ENCODE measurements at places on chromosomes 12 and 14.
A peak's percentile ranks its signal among the peaks of the same experiment; 100 is the strongest.

DNA sequence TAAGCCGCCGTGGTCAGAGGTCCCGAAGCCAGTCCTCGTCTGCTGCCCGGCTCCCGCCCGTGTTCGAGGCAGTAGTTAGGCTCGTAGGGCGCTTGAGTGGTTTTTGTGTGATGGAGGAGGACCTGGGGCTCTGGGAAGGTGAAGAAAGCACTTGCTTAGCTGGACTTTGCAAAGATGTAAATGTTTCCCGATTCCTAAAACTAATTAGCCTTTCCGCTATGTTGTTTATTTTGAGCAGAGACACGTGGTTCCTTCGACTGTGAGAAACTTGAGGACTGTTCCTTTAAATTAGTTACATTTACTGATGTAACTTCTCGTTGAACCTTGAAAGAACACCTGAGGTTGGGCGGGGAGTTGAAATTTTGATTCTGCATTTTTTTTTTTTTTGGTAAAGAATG lies 33.9 kb downstream of the MIA2 start:
- no peak for DNase-seq

DNA sequence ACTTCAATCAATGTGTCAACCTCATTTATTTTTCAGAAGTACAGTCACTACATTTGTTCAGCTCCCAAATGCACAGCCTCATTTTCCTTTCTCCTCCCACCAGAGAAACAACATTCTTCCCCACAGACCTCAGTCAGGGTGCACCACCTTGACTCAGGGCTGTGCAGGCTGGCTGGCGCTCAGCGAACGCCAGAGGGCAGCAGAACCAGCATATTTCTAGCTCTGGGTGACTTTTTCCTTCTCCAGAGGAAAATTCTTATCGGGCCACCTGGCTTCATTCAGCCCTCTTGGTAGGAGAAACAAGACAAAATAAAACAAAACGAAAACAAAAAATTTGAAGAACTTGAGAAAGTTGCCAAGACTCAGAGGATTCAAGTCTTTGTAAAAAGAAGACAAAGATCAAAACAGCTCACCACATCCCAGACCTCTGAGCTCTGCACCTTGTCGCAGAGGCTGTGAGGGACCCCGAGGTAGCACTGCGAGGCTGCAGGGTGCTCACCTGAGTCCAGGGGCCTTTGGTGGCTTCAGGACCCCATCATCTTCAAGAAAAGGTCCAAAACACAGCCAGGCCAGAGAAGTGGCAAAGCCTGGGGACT lies 33.7 kb downstream of the PAH start:
- DNase-seq = peak; percentile 59

DNA sequence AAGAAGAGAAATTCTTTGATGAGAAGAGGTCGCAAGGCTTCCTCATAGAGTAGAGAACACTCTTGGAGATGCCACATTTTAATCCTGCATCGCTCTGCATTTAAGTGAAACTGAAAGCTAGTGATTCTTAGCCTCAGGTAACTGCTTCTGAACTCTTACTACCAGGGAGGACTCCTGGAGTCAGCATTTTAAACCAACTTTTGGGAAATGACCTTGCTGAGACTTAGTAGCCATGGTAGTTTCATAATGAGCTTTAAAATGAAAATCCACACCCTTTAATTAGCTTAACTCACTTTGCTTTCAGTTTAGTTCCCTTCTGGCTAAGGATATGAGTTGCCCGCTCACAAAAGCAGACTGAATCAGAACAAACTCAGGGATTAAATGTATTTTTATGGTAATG lies 80.3 kb downstream of the SYNE2 start:
- DNase-seq = no peak

DNA sequence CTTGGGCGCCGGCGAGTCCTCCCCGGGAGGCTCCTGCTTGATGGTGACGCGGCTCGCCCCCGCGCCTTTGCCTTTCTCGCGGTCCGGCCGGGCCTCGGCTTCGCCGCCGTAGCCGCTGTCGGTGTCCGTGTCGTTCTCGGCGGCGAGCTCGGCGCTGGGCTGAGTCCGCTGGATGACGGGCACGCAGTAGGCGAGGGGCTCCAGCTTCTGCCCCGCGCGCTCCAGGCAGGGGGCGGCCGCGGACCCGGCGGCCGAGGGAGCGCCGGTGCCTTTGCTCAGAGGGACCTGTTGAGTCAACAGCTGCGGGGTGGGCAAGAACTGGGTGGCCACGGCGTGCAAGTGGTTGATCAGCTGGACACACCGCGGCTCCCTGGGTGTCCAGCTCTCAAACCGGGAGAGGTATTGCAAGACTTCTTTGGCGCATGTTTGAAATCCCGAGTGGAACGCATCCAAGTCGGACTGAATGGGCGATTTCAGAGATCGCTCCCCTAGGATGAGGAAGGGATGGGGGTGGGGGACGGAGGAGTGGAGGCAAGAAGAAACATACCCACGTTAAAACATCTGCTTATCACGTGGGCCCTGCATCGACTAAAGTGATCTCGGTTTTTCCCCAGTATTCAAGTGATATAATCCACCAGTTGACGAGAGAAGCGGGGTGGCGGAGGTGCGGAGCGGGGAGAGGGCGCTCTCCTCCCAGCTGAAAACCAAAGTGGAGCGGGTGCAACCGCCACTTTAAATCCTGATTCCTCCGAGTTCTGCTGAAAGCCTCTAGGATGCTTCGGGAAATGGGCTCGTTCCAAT lies 2.0 kb downstream of the BHLHE41 start:
- DNase-seq = peak; percentile 36

GRCh38 chr12:25993901-25994651 lies 35.6 kb downstream of the RASSF8 start:
- DNase-seq = no peak

DNA sequence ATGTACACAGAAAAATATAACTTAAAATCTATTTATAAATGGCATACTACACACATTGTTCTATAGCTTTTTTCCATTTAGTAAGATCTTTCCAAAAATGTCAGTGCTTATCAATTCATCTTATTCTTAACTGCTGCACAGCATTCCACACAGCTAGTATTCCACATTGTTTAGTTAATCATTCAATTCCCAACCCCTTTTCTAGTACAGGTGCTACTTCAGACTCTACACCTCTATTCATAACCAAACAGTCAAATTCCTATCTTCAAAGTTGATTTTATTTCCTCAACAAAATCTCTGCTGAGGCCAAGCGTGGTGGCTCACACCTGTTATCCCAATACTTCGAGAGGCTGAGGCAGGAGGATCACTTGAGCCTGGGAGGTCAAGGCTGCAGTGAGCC lies 12.3 kb upstream of the NEK9 start:
- DNase-seq = no peak

GRCh38 chr12:30016540-30017055 lies 232.9 kb upstream of the TMTC1 start:
- no peak for DNase-seq

DNA sequence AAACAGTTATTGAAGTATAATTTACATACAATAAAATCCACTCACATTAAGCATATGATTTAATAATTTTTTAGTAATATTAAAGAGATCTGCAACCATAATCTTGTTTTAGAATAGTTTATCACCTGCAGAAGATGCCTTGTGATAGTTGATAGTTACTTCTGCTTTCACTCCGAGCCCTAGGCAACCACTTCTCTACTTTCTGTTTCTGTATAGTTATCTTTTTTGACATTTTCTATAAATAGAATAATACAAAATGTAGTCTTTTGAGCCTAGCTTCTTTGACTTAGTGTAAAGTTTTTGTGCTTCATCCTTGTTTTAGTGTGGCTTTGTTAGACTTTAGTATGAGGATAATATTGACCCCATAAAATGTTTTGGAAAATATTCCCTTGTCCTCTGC lies 111.0 kb downstream of the MNAT1 start:
- no peak for DNase-seq

GRCh38 chr14:79318371-79318770 lies 892.9 kb downstream of the DIO2 start:
- no peak for DNase-seq

DNA sequence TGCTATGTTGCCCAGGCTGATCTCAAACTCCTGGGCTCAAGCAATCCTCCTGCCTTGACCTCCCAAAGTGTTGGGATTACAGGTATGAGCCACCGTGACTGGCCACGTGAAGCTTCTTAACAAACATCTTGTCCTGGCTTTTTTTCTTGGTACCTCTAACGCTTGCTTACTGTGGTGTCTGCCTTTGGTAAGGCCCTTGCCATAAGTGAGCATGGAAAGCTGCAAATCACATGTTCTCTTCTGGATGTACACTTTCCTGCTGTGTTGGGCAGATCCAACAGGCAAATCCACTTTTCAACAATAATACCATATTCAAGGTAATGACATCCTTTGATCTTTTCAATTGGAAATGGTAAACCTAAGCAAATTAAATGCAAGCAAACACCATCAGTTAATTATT lies 54.6 kb downstream of the ARF6 start:
- no peak for DNase-seq

GRCh38 chr14:104386151-104386841 lies 193.3 kb upstream of the C14orf180 start:
- DNase-seq = no peak

GRCh38 chr12:22477894-22478287 lies 66.5 kb downstream of the C2CD5 start:
- DNase-seq = no peak

DNA sequence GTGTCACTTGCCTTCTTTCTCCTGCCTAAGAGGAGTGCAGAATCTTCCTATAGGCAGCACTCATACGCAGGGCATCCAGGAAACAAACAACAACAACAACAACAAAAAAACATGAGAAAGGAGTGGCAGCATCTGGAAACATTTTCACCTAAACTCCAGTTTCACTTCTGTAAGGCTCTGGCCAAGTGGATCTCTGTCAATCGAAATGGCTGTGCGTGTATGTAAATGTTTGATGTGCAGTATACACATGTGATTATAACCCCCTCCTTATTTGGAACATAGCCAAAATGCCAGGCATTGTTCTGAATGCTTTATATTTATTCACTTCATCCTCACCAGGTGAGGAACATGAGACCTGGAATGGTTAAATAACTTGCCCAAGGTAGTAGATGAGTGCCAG lies 76.8 kb downstream of the COX16 start:
- no peak for DNase-seq

GRCh38 chr12:120839503-120839902 lies 64.7 kb downstream of the SPPL3 start:
- no peak for DNase-seq

DNA sequence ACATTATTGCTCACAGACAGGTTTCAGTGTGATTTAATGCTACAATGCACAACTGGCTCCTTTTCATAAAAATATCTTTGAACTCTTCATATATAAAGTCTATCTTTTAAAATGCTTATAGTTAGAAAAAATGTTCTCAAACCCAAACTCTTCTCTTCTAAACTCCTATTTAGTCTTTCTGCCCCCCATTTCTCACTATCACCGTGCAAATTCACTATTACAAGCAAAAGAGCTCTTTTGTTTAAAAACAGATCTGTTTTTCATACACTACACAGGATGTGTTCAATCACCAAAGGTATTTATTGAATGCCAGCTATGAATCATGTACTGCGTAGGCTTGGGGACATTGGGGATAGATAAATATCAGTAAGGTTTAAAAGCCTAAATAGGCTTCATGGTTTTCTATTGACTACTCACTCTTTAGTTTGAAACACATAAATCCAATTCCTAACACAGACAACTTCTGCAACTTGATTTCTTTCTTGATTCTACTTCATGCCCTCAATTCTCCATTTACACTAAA lies 692.3 kb downstream of the C12orf50 start:
- DNase-seq = no peak

- no peak for DNase-seq
Measured at GRCh38 chr12:78933014-78933413, 68.4 kb downstream of the SYT1 start.

GRCh38 chr12:94309373-94309772 lies 150.3 kb downstream of the CEP83 start:
- DNase-seq = no peak

- no peak for DNase-seq
Measured at GRCh38 chr12:2110127-2110526, 57.3 kb downstream of the CACNA1C start.

DNA sequence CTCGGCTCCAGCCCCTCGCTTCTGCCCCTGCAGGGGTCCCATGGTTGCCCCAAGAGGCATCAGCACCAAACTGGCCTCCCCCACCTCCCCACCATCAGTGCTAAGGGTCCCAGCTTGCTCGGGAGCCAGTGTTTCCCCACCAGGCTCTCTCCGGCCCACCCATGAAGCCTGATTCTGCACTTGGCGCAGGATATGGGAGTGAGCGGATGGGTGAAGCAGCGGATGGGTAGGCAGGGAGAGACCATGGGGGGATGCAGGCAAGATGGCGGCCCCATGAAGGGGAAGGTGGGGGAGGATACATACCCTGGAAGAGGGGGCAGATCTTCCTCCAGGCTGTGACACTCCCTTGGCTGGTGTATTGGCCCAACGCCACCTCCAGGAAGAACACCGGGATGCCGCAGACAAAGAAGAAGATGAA lies 9.7 kb downstream of the SLC6A12 start:
- no peak for DNase-seq

- DNase-seq = no peak
Measured at GRCh38 chr12:28585146-28585545, 394.9 kb downstream of the CCDC91 start.

DNA sequence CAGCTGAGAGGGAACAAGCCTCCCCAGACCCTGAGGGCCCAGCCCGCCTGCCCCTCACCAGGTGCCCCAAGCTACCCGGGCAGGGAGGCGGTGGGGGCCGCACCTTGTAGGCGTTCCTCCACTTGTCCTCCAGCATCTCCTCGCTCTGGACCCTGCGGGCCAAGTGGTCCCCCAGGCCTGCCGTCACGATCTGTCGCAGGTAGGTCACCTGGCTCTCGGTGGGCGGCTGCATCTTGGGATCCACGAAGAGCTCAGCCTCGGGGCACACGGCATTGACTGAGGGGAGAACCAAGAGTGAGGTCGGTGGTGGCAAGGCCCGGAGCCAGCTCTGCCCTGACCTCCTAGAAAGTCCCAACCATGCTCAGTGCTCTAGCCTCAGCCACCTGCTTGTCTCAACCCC lies 36.6 kb downstream of the DHX37 start:
- DNase-seq = no peak

DNA sequence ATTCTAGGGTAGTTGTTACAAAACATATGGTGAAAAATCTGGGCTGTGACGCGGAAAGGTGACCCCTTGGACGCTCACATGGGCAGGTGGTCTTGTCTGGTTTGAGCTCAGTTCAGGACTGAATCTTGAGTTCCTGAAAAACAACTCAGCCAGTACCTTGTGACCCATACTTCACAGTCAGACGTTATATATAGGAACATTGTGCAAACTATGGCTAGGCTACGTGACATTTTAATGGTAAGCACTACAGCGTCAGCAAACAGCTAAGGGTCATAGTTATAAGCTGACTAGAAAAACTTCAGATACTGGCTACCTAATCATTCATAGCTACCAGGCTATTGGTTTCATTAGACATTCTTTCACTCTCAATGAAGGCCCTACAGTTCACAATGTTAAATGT lies 14.8 kb upstream of the EDDM3A start:
- no peak for DNase-seq

- no peak for DNase-seq
Measured at GRCh38 chr12:113262710-113263109, 41.4 kb downstream of the TPCN1 start.

DNA sequence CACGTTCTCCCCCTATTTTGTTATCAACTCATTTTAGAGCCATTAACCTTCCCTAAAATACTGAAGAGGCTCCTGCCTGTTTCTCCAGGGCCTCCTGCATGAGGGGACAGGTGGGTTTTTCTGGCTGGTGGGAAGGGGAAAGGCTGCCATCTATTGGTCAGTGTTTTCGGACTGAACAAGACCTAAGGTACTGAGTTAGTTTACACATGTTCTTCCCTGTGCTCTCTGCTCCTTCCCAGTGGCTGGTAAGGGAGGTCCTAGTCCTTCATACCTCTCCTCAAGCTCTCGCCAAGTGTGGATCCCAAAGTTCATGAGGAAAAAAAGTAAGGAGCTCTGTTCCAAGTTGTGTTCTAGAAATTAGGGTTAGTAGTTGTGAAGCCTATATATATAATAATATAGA lies 357.5 kb downstream of the FSCB start:
- DNase-seq = no peak
